ENCODE measurements at places on chromosomes 4 and X.

GRCh38 chr4:10316851-10317250 is 140.4 kb downstream of the ZNF518B start:
- no peak for DNase-seq

GRCh38 chrX:13651150-13651549 is 1.8 kb upstream of the TCEANC start:
- no peak for DNase-seq

- no peak for DNase-seq
Measured at GRCh38 chr4:122007016-122007415, 55.2 kb upstream of the TRPC3 start.

DNA sequence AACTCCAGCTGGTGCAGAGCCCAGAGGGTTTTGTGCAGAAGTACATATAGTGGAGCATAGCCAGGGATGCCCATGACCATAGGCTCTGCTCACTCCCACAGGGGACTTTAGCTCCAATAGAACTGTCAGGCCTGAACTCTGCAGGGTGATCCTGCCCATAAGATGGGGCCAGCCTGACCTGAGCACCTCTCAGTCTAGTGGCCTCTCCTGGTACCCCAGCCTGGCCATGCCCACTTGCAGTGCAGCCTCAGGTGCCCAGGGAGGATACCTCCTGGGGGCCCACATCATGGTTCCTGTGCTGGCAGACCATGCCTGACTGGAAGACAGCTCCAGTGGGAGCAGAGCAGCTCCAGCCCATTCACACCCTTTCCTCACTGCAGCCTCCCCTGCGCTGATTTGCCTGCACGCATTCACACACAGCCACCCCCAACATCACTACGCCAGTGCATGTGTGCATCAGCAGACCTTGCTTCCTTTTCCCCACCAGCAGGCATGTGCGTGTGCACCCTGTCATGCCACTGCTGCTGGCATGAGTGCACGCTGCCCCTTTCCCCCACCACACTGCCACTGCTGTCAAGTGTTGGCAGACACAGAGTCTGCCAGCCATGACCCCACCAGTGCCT is 53.0 kb upstream of the MMAA start:
- DNase-seq = no peak

- DNase-seq = no peak
Measured at GRCh38 chr4:125303058-125303457, 11.7 kb upstream of the FAT4 start.

- DNase-seq = no peak
Measured at GRCh38 chr4:83858131-83858530, 322.2 kb downstream of the GPAT3 start.

GRCh38 chr4:181870326-181870725 is 372.9 kb upstream of the TENM3 start:
- no peak for DNase-seq

DNA sequence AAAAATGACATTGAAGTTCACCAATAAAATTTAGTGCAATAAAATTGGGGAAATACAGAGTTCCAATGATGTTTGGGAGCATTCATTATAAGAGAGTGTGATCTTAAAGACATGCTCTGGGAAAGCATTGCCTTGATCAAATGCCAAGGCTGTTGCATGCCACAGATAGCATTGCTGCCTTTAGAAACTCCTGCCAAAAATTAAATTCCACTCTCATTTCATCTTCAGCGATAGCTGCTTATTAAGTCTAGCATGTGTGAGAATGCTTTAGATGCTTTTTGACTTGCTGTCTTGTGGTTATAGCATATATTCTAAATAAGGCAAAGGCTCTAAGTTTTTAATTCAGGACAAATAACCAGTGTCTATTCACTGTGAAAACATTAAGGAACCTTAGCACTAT is 49.3 kb downstream of the NPNT start:
- DNase-seq = no peak

GRCh38 chrX:40632199-40632598 is 9.0 kb downstream of the MPC1L start:
- no peak for DNase-seq

DNA sequence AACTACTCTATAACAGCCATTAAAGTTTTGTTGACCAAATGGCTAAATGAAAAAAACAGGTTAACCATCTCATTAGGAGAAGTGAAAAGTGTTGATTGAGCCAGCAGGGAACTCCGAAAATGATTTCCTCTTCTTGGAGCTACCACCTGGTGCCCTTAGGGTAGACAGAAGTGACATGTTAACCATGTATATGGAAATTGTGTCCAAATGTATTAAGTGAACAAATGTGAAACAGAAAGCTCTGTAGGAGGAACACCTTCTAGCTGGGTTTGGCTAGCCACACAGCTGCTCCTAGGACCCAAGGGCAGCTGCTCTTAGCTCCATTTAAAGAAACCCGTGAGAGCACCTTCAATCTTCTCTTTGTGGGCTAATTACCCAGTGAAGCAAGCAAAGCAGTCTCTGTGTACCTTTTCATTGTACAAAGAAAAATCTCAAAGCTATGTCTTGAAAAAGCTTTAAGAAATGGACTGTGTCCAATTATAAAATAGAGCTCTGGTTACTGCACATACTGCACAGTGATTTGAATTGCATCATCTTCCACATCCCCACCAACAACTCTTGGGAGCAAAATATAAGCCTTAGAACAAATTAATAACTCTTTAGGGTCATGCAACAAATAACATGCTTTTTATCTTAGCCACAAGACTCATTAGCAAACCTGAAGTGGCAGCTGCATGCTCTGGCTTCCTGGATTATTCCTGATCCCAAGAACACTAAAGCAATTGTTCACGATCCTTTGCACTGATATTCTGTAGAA is 59.2 kb upstream of the PARM1 start:
- DNase-seq = no peak

- DNase-seq = no peak
Measured at GRCh38 chrX:8278557-8278956, 107.5 kb upstream of the VCX2 start.

GRCh38 chrX:109987884-109988283 is 15.0 kb upstream of the TMEM164 start:
- no peak for DNase-seq

- DNase-seq = no peak
Measured at GRCh38 chr4:40409835-40410234, 74.7 kb downstream of the CHRNA9 start.

- DNase-seq = no peak
Measured at GRCh38 chrX:47179928-47180255, 13.7 kb upstream of the UBA1 start.

DNA sequence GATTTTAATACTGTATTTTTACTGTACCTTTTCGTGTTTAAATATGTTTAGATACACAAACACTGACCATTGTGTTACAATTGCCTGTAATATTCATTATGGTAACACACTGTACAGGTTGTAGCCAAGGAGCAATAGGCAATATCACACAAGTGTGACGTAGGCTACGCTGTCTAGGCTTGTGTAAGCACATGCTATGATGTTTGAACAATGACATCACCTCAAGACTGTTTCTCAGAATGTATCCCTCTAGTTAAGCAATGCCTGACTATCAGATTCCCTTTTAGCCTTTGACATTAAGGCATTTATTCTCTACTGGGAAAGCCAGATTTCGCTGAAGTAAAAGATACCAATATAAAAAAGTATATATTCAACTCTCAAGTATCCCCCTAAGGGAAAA is 66.2 kb downstream of the VCX3A start:
- DNase-seq = no peak

- DNase-seq = no peak
Measured at GRCh38 chr4:2746891-2747695, 9.0 kb downstream of the TNIP2 start.

DNA sequence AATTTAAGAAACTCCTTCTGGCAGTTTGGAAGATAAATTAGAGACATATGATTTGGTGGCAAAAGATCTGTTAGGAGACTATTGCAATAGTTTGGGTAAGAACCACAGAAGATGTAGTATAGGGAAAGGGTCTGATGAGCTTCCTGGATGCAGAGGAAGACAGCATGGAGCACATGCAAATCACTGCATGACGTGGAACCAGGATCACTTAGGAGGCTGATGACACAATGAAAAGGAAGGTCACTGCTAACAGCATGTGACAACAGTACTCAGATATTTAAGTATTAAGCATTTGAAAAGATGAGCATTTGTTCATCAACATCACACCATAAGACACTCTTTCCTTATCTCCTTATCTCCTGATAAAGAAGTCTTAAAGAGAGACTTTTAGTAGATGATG is 167.8 kb upstream of the LDB2 start:
- DNase-seq = no peak

Data from stimulated activated CD8-positive, alpha-beta memory T cell treated with anti-CD3 and anti-CD28 coated beads, Interleukin-7, amount 100 ng/mL, for 24 hours (primary cell).